ENCODE measurements at places on chromosomes 16 and 17.

- no peak for DNase-seq
These were observed 29.4 kb upstream of the SUPT4H1 start for GRCh38 chr17:58381124-58382035.

DNA sequence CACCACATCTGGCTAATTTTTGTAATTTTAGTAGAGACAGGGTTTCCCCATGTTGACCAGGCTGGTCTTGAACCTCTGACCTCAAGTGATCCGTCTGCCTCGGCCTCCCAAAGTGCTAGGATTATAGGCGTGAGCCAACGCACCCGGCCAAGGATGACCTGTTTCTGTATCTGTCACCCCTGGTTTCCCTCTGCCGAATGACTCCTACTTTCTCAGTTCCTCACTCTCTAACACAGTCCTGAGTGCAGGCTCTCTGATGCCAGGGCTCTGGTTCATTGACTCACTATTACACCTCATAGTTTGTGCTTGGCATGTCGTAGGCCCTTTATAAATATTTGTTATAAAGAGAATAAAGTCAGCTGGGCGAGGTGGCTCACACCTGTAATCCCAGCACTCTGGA is 10.7 kb upstream of the PRPF8 start:
- DNase-seq = no peak

GRCh38 chr17:10061111-10061845 is 137.1 kb downstream of the GAS7 start:
- no peak for DNase-seq

- no peak for DNase-seq
These were observed 147.0 kb upstream of the CDH5 start for GRCh38 chr16:66219491-66219890.

- DNase-seq = no peak
These were observed 30.1 kb upstream of the BAHCC1 start for GRCh38 chr17:81365148-81365600.

DNA sequence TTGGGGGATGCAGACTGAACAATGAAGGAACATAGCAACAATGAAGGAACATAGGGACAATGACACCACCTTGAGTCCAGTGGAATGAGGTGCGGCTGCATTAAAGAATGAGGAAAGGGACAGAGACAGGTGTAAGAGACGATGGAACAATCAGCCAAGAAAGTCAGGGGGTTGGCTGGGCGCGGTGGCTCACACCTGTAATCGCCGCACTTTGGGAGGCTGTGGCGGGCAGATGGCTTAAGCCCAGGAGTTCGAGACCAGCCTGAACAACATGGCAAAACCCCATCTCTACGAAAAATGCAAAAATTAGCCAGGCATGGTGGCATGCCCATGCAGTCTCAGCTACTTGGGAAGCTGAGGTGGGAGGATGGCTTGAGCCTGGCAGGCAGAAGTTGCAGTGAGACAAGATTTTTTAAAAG is 13.6 kb upstream of the CBFB start:
- no peak for DNase-seq

- no peak for DNase-seq
These were observed 37.9 kb upstream of the ADCY7 start for GRCh38 chr16:50228364-50228868.

DNA sequence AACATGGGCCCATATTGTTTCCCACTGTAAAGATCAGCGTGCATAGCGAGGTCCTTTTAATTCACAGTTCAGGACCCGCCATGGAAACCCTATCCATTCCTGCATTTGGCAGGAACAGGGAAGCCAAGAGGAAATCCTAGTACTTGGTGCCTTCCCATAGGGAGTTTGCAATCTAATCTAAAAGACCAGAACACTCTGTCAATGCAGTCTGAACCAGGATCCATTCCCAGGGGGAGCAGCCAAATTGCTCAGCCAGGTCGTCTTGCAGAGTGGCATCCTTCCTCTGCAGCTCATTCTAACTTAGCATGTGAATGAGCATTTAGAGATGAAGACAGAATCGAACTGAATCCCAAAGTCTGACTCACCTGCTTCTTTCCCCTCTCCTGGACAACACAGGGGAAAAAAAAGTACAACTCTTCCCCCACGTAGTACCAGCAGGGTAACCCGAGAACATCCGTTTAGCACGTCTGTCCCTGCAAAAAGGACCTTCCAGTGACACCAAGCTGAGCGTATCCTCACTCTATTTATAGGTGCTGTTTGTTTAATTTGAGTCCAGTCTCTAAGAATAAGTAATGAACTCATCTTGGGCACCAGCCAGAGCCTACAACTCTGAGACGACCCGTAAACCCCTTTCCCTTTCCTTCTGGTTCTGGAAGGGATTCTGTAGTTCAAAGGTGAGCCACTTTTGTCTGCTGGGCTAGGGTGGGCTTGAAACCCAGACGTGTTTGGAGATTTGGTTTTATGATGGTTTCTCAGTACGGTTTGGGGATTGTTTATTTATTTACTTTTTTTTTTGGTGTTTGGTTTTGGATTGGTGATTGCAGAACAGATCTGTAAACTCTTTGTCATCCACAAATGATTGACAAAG is 74.5 kb downstream of the ERCC4 start:
- no peak for DNase-seq

- no peak for DNase-seq
These were observed 10.1 kb upstream of the ERCC4 start for GRCh38 chr16:13909872-13910303.

- DNase-seq = no peak
These were observed 1.3 kb upstream of the ST3GAL2 start for GRCh38 chr16:70440009-70440692.

DNA sequence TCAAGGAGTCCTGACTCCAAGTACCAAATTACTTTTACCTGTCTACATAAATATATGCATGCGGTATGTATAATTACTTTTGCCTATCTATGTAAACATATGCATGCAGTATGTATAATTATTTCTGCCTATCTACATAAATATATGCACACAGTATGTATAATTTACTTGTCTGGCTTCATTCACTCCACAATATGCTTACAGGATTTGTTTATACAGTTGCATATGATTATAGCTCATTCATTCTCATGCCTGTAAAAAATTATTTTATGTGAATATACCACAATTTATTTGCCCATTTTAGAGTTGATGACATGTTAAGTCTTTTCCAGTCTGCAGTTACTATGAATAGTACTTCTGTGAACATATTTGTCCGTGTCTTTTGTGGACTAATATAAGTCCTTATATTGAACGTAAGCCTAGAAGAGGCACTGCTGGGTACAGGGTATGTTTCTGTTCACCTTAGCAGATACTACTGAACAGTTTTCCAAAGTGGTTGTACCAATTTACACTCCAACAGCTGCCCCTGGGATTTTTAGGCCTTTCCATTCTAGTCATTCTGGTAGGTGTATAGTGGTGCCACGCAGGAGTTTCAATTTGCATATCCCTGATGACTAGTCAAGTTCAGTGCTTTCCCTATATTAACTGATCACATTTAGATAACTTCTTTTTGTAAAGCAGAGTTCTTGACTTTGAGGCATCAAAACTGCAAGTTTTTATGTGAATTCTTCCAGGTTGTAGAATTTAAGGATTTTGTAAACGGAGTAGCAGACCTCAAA is 47.0 kb downstream of the MARVELD3 start:
- DNase-seq = no peak

- DNase-seq = no peak
These were observed 218.9 kb downstream of the USP22 start for GRCh38 chr17:20823905-20824304.

DNA sequence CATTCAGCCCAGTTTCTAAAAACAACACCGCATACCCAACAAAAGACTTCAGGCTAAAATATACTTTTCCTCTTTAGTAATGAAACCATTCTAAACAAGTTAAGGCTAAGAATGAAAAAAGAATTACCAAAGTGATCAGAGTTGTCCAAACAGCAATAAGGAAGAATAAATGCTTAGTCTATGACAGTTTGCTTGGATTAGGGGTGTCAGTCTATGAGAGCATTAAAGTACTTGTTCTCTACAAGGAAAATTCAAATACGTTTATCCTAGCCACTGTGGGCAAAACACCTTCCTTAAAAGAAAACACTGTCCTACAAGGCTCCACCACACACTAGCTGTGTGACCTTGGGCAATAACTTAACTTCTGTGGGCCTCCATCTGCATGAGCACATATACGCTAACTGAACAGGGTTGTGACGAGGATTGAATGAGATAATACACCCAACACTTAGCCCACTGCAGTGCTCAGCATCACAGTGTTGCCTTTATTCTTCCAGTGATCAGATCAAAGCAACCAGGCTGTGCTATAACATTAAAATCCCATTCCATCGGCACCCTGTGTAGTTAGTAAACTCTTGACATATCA is 53.6 kb downstream of the TEX2 start:
- no peak for DNase-seq

DNA sequence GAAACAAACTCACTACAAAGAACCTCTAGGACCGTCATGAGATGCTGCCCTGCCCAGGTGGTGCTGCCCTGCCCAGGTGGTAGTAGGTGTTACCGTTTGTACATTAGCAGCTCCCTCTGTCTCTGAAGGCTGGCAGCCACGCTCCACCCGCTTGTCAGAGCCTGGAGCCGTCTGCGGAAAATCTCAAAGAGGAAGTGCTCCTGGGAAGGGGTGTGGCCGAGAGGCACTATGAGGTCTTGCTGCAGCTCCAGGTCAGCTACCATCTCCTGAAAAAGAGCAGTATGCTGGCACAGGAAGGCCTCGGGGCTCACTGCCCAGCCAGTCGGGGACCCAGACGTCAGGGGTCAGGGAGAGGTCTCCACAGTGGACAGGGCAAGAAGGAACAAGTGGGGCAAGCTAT is 28.3 kb downstream of the ZNF276 start:
- no peak for DNase-seq

DNA sequence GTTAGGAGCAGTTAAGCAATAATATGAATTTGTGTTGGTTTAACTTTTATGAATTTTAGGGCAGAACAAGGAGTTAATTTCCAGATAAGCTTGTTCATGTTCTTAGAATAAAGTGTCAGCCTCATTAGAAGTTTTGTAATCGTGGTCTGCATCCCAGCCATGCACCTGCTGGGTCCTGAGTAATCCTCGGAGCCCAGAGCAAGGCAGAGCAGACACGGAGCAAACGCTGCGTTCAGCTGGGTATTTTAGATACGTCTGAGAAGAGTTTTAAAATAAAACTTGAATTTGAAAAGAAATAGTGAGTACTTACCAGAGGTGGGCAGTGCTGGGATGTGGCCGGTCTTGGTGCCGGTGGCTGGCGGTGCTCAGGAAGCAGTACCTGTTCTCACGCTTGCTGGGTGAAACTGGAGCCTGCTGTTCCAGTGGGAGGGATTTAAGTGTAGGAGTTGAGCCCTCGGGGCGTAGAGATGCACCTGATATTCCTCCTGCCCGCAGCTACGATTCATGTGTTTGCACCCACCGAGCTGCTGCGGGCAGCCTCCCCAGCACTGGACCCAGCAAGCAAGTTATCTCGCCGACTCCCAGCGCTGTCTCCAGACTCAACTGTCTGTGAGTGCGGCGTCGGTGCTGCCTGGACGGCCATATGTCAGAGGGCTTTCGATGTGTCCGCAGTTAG is at the start of gene ZNF750:
TSS of gene ZNF750 (minus strand) at position 406 of the 676 bp plus-strand sequence. CDS start 7,568 bp downstream, outside the sequence.
- no peak for DNase-seq
